ENCODE measurements at places on chromosomes 1 and 21.

- DNase-seq, result no peak
Observed at GRCh38 chr1:86773341-86774288, 69.2 kb downstream of the SH3GLB1 start.

DNA sequence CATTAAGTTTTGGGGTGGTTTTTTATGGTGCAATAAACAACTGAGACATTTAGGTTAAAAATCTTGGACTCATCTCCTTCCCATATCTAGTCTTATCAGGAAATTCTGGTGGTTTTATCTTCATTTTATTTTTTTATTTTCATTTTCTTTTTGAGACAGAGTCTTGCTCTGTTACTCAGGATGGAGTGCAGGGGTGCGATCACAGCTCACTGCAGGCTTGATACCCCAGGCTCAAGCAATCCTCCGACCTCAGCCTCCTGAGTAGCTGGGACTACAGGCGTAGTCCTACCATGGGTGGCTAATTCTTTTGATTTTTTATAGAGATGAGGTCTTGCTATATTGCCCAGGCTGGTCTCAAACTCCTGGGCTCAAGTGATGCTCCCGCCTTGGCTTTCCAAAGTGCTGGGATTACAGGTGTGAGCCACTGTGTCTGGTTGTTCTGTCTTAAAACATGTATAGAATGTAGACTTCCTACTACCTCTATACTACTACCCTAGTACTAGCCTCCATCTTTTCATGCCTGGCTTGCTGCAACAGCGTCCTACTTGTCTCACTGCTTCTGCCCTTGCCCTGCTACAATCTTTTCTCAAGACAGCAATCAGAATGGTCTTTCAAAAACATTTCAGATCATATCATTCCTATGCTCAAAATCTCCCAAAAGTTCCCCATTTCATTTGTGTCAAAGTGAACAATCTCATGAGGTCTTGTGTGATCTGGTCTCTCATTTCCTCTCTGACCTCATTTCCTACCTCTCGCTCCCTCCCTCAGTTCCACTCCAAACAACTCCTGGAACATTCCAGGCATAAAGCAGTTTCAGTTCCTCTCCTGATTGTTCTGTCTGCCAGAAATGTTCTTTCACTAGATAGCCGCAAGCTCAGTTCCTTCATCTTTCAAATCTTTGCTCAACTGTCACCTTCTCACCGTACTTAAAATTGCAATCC lies 5.9 kb upstream of the FCGR2A start:
- DNase-seq, result no peak

DNA sequence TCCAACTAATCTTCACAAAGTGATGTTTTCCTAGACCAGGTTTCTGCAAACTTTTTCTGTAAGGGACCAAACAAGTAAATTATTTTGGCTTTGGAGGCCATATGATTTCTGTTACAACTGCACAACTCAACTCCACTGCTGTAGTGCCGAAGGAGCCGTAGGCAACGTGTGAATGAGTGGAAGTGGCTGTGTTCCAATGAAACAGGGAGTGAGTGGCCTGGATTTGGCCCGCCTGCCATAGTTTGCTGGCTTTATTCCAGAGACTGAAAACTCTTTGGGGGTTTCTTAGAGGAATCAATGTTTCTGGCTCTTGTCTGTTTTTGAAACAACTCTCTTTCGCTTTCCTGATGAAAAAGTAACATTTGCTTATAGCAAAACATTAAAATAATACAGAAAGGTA lies 12.6 kb upstream of the ACTL8 start:
- DNase-seq, result no peak

- no peak for DNase-seq
Observed at GRCh38 chr1:227922501-227923352, 25.0 kb downstream of the WNT9A start.

DNA sequence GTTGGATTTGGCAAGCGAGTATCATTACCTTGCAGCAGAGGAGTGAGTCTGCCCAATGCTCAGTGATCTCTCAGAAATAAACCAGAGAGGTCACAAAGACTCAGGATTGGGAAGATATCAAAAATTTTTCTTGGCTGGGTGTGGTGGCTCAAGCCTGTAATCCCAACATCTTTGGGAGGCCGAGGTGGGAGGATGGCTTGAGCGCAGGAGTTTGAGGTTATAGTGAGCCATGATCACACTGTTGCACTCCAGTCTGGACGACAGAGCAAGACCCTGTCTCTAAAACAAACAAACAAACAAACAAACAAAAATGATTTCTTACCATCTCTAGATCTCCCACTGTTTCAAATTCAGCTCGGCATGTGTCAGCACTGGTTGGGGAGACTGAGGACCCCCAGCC lies 13.3 kb upstream of the BECN2 start:
- DNase-seq, result no peak

GRCh38 chr1:22782406-22782805 lies 71.8 kb downstream of the EPHB2 start:
- no peak for DNase-seq

- DNase-seq, result no peak
Observed at GRCh38 chr1:45103534-45103933, 91.5 kb downstream of the UROD start.

- no peak for DNase-seq
Observed at GRCh38 chr1:217388522-217389065, 242.3 kb downstream of the GPATCH2 start.

DNA sequence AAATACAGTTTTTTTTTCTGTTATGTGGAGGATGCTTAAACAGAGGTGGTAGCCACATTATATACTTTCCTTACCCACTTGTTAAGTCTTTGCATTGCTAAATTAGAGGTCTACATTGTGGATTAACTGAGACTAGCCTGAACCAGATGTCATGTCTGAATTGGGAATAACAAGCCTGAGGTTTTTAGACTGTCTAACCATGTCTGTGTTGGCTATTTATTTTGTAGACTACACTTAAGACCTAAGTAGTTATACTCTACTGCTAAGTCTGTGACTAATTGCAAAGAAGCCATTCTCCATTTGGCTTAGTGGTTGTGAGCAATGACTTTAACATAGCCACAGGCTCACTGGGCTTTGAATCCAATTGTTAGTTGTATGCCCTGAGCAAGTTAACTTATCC lies 45.4 kb downstream of the CDC14A start:
- no peak for DNase-seq

- no peak for DNase-seq
Observed at GRCh38 chr21:35465741-35466140, 416.6 kb upstream of the RUNX1 start.

DNA sequence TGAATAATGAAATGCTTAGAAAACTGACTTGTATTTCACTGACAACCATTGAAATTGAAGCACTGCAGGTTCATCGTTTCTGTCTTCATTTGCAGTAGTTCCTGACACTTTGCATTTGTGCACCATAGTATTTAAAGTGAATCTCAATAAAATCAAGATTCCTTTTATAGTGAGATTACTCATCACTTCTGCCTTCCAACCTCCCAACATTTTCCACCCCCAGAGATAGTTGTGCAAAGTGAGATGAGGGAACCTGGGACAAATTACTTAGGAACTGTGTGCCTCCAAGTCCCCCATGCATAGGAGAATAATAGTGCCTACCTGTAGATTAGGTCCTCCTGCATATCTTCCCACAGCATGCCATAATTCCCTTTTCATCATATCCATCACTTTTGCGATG lies 114.9 kb upstream of the DPT start:
- no peak for DNase-seq

GRCh38 chr1:38624336-38625039 lies 235.1 kb downstream of the RRAGC start:
- no peak for DNase-seq

GRCh38 chr1:118535901-118536300 lies 350.9 kb upstream of the SPAG17 start:
- no peak for DNase-seq

- DNase-seq, result no peak
Observed at GRCh38 chr21:42862774-42863503, 16.4 kb downstream of the WDR4 start.

GRCh38 chr1:21861602-21862429 lies 49.8 kb downstream of the LDLRAD2 start:
- no peak for DNase-seq

- DNase-seq, result no peak
Observed at GRCh38 chr21:40667967-40668366, 179.0 kb downstream of the DSCAM start.

- peak; percentile 96 for DNase-seq
Observed at GRCh38 chr1:155000726-155001424, 1.7 kb upstream of the ZBTB7B start.

DNA sequence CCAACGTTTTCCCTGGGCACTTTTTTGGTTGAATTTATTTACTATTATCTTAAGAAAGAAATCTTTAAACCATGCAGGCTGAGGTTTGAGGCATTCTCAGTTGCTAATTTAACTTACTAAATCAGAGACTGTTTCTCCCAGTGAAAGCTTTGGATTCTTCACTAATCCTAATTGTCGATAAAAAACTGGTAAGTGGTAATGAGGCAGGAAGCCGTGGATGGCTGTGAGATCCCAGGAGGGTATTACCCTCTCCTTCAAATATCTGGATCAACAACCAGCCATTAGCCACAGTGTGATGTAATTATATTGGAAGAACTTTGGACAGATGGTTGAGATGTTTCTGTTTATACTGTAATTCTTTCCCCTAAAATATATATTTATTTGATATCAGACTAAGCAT lies 485.0 kb downstream of the DISC1 start:
- DNase-seq, result no peak

- no peak for DNase-seq
Observed at GRCh38 chr1:111596499-111596898, 23.1 kb upstream of the RAP1A start.

DNA sequence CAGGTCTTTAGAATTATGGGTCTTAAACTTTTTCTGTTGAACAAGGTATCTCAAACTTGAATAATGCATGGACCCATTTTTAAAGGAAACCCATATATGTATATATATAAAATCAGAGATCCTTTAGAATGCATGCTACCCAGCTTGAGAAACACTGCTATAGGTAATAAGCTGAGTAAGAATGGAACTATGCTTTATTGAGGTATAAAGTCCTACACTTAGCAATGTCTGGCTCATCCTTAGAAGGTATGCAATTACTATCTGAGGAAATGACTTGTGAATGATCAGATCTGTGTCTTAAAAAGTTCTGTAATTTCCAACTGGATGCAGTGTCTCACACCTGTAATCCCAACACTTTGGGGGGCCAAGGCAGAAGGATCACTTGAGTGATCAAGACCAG lies 11.2 kb downstream of the TRAF3IP3 start:
- DNase-seq, result no peak

DNA sequence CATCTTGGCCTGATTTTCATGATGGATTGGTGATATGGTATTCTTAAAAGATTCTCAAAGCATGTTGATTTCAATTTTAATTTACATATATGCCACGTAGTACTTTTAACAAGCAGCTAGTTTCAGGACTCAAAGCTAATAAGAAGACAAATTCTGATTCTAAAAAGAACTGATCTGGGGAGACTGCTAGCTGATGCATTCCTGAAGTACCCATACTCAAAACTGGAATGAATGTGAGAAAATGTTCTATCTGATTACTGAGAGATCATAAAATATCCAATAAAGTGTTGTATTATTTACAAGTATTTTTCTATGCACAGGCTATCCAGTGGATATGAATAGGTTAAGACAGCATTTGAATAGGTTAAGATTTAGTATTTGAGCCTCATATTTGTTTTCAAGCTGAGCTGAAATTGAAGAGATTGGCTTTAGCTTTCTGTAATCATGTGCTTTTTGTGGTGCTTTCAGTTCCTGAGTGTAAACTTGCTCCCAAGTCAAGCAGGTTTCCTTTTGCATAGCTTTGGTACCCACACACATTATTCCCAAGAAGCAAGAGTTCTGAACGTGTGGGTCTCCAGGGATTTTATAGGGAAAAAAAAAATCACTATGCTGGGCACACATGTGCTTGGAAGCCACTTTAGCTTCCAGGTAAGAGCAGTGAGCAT lies 114.1 kb downstream of the VPS13D start:
- no peak for DNase-seq

DNA sequence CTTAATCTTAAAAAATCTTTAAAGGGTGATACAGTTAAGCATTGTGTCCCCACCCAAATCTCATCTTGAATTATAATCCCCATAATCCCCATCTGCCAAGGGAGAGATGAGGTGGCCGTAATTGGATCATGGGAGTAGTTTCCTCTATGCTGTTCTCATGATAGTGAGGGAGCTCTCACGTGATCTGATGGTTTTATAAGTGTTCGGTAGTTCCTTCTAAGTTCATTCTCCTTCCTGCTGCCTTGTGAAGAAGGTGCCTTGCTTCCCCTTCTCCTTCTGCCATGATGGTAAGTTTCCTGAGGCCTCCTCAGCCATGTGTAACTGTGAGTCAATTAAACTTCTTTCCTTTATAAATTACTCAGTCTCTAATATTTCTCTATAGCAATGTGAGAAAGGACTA lies 10.7 kb downstream of the DHRS3 start:
- no peak for DNase-seq

DNA sequence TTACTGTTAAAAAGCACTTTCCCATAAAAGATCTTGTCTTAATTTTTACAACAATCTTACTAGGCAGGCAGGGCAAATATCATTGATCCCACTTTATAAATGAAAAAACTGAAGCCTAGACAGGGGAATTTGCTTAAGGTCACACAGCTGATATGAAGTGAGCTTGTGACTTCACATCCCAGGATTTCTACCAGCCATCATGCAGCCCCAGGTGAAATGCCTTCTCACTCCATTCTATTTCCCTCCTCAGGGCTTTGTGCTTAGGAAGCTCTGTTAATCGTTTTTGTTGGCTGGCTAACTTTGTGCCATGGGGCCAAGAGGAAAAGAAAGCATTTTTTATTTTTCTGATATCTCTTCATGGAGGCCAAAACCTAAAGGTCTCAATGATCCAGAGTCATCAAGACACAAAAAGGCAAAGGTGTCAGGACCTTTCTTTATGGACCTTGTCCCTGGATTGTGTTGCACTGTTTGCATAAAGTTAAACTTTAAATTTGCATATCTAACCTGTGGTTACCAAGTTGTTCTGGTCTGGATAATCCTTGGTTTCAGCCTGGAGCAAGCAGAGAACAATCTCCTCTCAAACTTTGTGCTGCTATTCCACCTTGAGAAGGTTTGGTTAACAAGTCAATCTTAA lies 44.8 kb upstream of the ZNF326 start:
- no peak for DNase-seq

DNA sequence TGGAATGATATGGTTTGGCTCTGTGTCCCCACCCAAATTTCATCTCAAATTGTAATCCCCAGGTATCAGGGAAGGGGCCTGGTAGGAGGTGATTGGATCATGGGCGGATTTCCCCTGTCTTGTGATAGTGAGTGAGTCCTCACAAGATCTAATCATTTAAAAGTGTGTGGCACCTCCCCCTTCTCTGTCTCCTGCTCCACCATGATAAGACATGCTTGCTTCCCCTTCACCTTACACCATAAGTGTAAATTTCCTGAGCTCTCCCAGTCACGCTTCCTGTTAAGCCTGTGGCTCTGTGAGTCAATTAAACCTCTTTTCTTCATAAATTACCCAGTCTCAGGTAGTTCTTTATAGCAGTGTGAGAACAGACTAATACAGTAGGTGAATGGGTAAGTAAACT lies 109.3 kb downstream of the DMRTB1 start:
- DNase-seq, result no peak

GRCh38 chr1:87515781-87516180 lies 187.1 kb downstream of the LMO4 start:
- DNase-seq, result no peak

- no peak for DNase-seq
Observed at GRCh38 chr1:222247081-222247480, 300.8 kb downstream of the HHIPL2 start.
